ENCODE measurements at places on chromosomes 5 and 9.

DNA sequence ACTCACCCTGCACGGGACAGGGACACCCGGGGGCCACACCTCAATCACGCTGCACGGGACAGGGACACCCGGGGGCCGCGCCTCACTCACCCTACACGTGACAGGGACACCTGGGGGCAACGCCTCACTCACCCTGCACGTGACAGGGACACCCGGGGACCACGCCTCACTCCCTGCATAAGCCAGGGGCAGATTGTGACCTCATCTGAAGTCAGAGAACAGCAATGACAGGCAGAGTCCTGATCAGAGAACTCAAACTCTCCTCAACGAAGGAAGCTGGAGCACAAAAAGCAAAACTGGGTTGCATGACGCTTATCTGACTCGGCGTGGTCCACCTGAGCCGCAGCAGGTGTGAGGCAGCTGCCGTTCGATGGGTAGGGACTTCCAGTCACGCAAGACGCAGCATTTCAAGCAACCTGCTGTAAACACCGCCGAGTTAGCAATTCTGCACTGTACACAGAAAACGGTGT, 3.2 kb downstream of the TERT start:
- no peak for DNase-seq

GRCh38 chr5:91269198-91269597, 113.9 kb downstream of the ARRDC3 start:
- no peak for DNase-seq

GRCh38 chr5:132370181-132370970, 866 bp downstream of the SLC22A5 start:
- no peak for DNase-seq

DNA sequence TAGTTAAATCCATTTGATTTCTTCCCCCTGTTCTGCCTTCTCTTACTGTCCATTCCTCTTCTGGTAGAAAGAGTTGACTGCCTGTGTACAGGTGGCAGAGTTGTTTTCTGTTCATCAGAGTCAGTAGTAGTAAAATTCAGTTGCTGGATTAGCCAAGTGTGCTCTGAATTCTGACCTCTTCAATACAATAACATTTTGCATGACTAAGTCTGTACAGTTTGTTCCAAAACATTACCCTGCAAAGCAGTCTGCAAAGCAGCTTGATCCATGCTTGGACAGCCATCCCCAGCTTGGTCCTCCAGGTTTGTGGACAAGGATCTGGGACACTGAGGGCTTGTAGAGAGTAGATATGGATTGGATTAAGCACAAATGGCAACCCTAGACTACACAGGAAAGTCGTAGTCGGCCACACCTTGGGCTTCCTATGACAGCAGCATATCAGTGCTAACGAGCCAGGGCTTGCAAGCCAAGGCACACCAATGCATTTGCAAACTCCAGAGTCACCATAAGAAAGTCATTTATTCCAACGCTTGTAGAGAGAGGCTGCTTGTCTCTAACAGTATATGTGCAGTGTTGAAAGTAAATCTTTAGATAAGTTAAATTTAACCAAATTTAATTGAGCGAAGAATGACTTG, 25.2 kb downstream of the IL12B start:
- no peak for DNase-seq

Data from NCI-H1105 (cell line).